Cerebellum (tissue), 4 donors: ENCODE measurements at places on chromosomes 16 and 17.

DNA sequence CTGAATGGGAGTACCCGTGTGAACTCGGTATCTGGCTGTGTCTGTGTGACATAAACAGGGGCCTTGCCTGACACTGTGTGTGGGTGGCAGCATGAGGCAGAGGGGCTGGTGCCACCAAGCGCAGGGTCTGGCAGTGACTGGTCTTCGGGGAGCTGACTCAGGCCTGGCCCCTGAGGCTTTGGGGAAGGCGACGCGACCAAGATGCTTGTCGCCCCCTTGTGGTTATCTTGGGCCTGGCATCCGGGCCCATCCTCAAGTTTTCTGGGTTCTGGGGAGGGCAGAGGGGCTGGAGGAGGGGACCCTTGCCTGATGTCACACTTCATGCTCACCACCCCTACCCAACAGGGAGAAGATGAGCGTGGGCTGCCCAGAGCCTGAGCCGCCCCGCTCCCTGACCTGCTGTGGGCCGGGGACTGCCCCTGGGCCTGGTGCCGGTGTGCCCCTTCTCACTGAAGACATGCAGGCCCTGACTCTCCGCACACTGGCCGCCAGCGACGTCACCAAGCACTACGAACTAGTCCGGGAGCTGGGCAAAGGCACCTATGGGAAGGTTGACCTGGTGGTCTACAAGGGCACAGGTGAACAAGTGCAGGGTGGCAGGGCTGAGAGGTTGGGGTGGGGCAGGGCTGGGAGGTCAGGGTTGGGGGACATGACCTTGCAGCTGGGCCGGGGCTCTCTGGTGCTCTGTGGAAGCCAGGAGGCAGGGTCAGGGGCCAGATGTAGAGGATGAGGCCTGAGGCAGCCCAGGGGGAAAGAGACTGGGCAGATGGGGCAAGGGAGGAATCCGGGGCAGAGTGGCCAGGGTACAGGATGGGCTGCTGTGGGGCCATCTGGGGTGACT, 24.9 kb downstream of the SBK1 start:
- DNase-seq: peak; percentile 64

GRCh38 chr17:2337544-2338314, 428 bp downstream of the SGSM2 start:
- peak; percentile 74 for DNase-seq

DNA sequence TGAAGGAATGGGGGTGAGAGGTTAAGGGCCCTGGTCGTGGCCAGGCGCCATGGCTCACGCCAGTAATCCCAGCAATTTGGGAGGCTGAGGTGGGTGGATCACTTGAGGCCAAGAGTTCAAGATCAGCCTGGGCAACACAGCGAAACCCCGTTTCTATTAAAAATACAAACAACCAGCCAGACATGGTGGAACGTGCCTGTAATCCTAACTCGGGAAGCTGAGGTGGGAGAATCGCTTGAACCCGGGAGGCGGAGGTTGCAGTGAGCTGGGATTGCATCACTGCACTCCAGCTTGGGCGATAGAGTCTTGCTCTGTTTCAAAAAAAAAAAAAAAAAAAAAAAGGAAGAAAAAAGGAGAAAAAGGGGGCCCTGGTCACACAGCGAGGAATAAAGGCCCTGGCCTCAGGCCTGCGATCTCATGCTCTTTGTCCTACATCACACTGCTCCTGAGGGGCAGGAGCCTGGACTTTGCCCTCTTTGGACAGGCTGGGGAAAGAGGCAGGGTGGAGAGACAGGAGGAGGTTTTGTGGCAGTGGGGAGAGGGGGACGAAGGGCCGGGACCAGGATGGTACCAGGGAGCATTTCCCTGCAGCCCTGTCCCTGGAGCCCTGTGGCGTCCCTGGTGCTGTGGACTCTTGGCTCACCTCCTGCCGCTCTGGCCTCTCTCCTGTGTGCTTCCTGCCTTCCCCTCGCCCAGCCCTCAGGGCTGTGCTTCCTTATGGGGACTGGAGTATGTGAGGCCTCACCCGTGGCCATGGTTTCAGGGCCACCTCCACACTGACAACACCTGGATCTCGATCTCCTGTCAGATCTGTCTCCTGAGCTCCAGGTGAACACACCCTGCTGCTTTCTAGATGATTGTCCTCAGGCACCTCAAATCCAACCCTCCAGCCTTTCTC, 19.7 kb upstream of the SLC25A19 start:
- DNase-seq: no peak

DNA sequence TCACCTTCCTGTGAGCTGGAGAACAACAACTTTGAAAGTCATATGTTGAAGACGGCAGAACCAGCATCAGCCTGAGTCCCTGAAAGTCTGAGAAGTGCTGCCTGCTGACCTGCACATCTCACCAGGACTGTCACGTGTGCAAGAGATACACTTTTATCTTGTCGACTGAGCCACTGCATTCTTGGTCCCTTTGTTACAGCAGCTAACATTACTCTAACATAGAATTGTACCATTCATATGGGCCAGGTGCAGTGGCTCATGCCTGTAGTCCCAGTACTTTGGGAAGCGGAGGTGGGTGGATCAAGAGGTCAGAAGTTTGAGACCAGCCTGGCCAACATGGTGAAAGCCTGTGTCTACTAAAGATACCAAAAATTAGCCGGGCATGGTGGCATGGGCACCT, 40.1 kb downstream of the MARCHF10 start:
- DNase-seq: no peak

DNA sequence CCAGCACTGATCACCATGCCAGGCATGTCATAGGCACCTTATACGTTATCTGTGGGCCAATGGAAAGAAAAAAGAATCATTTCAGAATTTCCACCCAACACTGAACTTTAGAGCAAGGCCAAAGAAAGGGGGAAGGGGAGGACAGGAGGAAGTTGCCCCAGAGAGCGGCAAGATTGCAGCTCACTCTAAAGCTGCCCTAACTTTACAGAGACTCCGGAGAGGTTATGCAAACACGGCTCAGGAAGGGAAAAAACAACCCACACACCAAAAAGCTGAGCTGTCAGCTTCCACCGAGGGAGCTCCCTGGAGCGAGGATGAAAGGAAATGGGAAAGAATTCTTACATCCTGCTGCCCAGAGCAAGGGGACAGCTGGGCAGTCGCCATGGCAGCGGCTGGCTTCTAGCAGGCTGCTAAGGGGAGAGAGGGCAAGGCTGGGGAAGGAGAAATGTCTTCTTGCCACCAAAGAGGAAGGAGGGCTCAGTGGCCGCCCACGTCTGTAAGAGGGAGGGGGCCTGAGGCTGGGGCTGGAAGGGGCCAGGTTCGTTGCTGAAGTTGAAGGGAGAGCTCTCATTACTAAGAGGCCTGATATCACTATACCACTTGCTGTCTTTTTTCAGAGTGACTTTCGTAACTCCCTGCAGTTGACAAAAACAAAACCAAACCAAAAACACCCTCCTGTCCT, 18.2 kb downstream of the COTL1 start:
- DNase-seq: no peak

DNA sequence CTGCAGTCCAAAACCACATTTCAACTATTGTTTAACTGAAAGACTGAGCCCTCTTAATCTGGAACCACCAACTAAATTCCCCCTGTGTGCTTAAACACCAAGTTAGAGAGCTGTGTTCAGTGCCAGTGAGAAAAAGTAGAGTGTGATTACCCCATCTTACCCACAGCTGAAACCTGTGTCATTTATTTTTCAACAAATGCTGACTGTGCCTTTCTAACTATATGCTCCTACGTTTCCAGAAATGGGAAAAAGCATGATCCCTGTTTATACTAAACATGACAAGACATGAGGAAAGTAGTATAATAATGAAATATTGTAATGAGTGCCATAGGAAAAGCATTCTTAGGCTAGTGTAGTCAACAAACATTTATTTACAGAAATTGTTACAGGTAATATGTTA, 7.4 kb upstream of the TOX3 start:
- no peak for DNase-seq

DNA sequence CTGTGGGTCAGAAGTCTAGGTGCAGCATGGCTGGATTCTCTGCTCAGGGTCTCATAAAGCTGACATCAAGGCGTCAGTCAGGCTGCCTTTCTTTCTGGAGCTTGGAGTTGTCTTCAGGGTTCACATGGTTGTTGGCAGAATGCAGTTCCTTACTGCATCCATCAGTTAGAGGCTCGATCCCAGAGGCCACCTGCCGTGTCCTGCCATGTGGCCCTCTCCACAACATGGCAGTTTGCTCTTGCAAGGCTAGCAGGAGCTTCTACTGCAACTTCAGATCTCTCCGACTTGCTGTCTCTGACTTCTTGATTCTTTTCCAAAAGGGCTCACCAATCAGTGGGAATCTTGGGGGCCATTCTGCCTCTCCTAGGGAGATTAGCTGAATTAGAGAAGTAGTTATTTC, 11.9 kb downstream of the PITPNC1 start:
- peak; percentile 41 for DNase-seq
